Neural crest cell (in vitro differentiated cells): ENCODE measurements at places on chromosomes 16 and 17.

DNA sequence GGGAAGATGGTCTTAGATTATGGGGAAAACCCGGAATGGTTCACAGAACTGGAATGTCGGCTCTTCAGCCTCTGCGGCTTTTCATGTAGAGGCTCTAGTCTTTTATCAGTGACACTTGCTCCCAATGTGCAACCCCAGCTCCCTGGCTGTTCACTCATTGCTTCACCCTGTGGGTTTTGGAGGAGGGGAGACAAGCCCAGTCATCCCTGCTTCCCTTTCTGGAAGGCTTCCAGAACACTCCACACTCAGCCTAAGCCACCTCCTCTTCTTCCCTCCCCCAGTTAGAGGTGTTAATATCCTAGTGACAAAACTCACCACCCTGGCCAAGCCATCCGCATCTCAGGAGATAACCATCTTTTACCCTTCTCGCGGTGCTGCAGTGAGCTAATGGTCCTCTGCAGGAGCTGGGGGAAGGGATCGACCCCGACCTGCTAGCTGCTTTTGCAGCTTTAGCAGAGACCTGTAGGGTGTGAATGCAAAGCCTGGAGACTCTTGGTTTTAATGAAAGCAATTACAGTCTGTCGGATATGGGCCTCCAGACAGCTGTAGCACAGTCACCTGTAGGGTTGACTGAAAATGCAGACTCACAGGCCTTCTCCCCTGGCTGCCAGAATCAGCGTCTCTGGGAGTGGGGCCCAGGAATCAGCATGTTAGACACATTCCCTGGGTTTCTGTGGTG lies 24.3 kb upstream of the LASP1NB start:
- DNase-seq, result no peak

GRCh38 chr16:58658796-58659211 lies 25.8 kb downstream of the SLC38A7 start:
- DNase-seq, result no peak

DNA sequence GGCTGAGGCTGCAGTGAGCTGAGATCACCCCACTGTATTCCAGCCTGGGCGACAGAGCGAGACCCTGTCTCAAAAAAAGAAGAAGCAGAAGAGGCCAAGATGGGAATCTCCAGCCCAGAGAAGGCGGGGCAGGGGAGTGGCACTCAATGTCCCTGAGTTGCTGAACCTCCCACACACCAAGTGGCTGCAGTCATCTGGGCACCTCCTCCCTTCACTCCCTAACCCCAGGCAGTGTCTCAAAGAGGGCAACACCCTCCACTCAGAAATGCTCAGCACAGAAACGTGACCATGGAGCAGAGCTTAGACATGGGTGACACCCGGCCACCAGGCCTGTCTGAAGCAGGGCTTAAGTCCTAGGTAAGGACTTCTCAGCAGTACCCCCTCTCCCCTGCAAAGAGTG lies 36.3 kb upstream of the BCAR1 start:
- DNase-seq, result no peak

- no peak for DNase-seq
These were observed 24.8 kb downstream of the CEP131 start for GRCh38 chr17:81197831-81198490.

GRCh38 chr16:10558305-10558704 lies 22.1 kb downstream of the EMP2 start:
- no peak for DNase-seq

DNA sequence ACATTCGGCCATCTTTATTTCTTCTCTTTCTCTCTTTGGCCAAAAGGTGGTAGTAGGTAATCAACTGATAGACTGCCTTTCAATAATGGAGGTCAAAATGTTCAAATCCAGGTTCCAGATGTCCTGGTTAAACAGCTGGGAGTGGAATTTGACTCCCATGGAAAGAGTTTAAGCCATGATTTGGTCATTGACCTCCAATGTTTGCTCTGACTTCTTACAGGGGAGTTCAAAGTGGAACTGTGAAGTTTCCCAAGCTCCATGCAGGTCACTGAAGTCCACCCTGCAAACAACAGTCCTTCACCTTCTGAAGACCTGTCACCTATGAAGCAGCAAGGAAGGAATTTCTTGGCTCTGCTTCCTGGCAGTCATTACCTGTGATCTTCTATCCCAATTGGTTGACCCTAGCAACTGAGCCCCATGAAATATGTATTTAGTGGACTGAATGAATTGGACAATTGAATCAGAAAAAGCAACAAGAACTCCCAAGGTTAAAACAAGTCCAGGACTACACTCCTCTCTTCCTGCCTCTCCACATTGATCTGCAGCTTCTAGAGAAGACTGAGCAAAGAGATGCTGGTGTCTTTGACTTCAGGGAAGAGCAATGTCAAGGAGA lies 28.0 kb upstream of the SOX9 start:
- DNase-seq, result no peak

GRCh38 chr16:28925386-28926228 lies 569 bp upstream of the RABEP2 start:
- DNase-seq, result no peak

DNA sequence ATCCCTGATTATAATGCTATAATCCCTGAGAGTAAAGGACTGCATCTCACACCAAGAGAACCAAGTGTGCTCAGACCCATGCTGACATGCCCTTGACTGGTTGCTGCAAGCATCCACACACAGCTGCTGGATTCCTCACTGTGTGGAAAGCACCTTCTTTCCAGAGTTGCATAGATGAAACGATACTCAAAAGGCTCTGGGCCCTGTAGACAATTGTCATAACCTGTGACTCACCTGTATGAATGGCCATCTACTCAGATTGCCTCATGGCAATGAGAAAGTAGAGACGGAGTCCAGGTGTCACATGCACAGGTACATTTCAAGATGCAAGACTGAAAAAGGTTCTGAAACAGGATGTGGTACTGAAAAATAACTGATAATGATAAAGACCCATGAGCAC lies 58.1 kb downstream of the MPHOSPH6 start:
- DNase-seq, result no peak

DNA sequence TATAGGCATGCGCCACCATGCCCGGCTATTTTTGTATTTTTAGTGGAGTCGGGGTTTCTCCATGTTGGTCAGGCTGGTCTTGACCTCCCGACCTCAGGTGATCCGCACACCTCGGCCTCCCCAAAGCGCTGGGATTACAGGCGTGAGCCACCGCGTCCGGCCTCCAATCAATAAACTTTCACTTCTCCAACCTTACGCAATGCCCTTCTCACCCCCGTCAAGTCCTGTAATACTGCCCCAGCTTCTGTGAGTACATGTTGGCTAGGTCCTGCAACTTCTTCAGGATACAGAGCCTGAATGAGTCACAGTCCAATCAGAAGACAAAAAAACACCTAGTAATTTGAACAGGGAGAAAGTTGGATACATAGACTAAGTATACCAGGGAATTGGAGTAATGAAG lies 47.1 kb upstream of the PHOSPHO1 start:
- DNase-seq, result no peak

DNA sequence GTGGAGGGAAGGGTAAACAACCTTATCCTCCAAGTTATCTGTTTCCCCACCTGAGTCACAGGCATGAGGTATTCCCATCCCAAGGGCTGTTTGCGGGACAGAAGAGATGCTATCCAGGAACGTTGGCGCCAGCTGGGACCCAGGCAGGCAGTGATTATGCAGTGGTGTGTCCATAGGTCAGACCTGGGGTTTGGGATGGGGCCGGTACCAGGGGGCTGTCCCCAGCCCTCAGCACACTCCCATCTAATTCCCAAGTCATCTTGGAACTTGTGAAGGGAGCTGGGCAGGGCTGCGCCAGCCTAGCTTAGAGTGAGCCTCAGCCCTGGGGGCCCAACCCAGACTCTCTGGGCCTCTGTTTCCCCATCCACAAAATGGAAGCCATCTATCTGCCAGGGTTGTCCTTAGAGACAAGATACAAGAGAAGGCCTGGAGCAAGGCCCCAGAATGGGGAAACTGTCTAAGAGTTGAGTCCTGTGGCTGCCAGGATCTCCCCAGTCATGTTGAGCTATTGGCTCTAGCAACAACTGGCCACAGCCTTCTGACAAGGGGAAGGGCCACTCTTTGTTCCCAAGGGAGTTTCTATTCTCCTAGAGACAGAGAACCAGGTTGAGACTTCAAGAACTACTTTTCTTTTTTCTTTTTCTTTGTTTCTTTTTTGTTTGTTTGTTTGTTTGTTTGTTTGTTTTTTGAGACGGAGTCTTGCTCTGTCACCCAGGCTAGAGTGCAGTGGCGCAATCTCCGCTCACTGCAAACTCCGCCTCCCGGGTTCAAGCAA lies 9.8 kb upstream of the JUP start:
- no peak for DNase-seq

DNA sequence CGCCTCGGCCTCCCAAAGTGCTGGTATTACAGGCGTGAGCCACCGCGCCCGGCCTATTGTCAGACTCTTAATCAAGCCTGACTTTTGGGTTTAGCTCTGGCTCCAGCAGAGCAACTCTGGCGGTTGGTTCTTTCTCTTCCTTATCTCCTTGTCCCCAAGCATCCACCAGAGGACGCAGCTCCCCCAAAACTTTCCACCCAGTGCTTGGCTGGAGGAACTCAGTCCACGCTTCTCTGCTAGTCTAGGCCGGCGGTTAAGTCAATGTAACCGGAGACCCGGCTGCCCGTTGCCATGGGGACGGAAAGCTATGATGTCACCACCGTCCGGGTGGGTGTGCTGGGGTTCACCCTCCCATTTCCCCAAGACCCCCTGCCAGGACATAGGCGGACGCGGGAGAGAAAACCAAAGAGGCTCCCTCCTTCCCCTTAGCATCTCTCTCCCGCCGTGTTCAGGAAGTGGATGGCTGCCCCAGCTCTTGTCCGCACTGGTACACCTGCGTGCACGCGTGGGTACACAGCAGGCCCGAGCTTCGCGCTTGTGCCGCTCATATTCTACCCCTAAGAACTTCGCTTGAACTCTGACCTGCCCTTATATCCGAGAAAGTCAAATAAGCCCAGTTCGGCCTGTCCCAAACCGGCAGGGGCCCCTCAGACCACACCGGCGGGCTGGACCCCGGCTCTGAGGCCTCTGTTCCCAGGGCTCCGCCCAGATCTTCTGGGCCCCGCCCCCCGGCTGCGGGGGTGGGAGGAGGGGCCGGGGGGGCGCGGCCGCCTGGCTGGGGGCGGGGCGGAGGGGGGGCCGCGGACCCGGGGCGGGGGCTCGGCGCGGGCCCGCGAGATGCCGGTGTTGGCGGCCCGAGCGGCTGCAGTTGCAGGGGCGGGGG lies at the start of gene RND2:
RND2 (plus strand) TSS at position 825 of the 883 bp plus-strand sequence. CDS start 117 bp downstream, outside the sequence.
- DNase-seq, result peak; percentile 81

GRCh38 chr16:81693041-81693743 lies 85.9 kb upstream of the PLCG2 start:
- DNase-seq, result no peak

DNA sequence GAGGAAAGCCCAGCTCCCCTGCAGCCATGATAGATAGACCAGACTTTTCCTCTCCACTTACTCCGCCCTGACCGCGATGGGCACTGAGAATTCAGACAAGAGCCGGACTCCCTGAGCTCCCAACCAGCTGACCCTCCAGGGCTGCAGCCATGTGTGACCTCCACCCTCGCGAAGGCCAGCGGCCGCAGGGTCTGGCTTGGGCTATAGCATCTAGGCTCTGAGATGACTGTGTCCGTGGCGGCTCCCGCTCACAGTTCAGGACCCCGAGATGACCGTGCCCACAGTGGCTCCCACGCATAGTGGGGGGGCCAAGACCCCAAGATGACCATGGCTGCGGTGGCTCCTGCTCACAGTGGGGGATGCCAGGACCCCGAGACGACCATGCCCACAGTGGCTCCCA lies 18.0 kb downstream of the ZFPM1 start:
- DNase-seq, result no peak
